GM18507 (cell line): ENCODE measurements at places on chromosomes 7 and 10.

- DNase-seq = no peak
These were observed 7.7 kb upstream of the INSIG1 start for GRCh38 chr7:155289949-155290501.

DNA sequence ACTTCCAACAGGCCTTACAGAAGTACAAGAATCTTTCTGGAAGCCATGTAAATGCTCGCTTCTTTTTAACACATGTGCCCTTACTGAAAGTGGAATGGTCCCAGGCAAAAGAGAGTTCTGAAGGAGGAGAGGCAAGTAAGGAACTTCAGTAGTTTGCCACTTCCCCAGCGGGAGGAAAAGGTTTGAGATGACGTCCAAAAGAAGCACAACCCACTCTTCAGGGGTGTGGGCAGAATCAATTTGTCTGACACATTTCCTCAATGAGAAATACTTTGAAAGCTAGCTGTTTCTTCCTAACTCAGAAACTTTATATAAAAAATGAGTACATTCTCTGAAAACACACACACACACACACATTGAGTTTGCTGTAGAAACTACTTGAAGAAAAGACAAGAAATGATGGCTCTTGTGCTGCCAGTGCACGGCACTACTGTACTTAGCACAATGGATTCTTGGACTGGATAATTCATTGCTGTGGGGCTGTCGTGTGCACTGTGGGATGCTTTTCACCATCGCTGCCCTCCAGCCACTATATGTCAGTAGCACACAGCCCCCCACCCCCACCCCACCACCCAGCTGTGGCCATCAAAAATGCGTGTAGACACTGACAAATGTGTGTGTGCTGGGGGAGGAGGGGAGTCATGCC lies 183.0 kb downstream of the SRPK2 start:
- no peak for DNase-seq

DNA sequence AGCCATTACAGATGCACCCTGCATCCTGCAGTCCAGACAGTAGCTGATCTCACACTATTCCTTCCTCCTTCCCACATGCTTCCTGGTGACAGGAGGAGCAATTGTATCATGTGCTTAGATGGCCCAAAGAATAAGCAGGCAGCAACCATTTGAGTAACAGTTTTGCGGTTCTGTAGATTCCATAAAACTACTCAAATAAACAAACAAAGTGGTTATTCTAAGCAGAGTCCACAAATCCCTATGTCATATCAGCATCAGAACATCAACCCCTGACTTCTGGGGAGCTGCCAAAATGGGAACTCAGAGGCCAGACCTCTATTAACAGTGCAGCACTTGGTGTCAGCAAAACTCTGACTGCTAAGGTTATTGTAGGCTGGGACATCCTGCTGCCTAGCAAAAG lies 226.0 kb downstream of the SORCS1 start:
- no peak for DNase-seq

- DNase-seq = no peak
These were observed 724.2 kb upstream of the CELF2 start for GRCh38 chr10:10293481-10293951.

DNA sequence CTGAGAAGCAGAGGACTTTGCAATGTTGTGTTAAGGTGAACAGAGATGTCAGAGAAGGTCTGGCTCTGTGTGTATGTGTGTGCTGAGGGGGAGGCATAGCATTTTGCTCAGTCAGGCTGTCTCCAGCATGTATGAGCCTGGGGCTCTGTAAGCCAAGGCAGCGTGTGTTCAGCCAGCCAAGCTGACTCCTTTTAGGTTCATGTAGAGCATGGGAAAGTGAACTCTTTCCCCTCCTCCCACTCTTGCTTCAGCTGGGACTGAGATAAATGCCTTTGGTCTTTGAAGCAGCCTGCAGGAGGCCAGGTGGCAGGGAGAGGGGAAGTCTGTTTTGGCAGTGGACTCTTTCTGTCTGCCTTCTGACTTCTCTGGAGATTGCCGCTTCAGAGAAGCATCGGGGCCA lies 3.8 kb downstream of the SFXN2 start:
- DNase-seq = no peak

GRCh38 chr10:94487575-94487974 lies 58.0 kb upstream of the HELLS start:
- DNase-seq = no peak

DNA sequence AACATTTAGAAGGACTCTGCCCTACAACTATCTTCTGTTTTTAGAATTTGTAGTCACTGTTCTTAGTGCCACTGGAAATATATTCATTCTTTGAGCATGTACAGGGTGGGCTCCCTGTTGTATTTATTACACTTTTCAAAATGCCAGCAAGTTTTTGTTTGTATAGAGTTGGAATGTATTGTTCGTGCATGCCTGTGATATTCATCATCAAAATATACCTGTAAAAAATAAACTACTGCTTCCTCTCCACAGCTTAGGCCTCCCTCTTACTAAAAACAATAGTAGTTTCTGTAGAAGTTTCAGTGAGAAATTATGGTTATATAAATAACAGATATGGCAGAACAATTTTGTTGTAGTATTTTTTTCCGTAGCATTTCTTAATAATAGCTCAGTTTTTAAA lies 61.6 kb downstream of the NHLRC2 start:
- DNase-seq = no peak

DNA sequence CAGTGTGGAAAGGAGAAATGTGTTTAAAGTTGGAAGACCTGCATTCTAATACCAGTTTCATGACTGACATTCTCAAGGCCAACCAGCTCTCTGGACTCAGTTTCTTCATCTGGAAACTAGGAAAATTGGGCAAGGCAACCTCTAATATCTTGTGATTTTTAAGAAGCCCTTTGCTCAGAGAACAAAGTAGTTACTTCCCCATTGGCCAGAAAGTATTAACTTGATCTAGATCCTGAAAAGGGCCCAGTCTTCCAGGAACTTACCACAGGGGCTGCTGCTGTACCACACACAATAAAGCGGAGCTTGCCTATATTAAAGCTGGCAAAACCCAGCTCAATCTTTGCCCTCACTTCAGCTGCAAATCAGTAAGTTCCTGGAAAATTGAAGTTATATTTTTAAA lies 155.6 kb upstream of the ADO start:
- no peak for DNase-seq

DNA sequence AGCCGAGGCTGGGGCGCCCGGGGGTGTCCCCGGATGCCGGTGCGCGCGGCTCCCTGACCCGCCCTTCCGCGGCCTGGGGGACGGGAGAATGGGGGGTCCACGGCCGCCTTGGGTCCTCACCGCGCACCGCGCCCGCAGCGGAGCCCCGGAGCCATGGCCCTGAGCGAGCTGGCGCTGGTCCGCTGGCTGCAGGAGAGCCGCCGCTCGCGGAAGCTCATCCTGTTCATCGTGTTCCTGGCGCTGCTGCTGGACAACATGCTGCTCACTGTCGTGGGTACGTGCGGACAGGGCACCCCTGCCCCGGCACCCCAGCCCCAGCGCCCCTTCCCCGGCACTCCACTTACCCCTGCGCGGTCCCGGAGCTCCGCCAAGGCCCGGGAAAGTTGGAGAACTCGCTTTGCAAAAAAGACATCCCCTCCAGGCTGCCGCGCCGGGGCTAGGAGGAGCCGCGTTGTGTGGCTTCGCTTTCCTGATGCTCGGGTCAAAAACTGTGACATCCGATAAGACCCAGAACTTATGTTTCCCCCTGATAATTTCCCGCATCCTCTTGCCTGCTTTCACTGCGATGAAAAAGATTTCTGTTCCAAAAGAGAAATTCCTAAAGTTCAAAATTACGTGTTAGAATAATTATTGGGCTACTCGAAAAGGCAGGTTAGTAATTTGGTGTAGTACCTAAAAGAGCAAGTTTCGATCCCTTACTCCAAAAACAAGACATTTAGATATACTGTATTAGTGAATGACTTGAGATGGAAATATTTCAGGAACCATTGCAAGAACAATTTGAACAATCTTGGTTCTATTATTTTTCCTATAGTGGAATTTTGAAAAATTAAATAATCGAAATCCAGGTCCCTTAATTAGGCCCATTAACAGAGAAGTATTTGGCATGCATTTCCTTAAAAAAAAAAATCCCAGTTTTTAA lies 888 bp downstream of the SLC18A2 start:
- DNase-seq = no peak

GRCh38 chr7:54897891-54898290 lies 120.9 kb upstream of the EGFR start:
- DNase-seq = no peak

DNA sequence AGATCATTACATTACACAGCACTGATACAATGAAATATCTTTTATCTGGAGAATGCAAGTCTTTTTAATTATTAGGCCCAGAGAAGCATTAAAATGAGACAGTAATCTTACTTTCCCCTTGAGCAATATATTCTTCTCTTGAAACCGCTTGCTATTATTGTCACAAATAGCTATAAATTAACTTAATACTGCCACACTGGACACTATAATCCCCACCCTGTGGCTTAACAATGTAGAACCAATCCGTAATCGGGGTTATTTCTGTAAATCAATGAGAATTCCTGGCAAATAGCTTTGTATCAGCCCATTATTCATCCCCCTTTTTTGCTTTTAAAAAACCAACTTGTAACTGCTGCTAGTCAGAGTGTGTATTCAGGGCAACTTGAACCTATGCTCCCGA lies 366.2 kb upstream of the VWC2 start:
- no peak for DNase-seq

DNA sequence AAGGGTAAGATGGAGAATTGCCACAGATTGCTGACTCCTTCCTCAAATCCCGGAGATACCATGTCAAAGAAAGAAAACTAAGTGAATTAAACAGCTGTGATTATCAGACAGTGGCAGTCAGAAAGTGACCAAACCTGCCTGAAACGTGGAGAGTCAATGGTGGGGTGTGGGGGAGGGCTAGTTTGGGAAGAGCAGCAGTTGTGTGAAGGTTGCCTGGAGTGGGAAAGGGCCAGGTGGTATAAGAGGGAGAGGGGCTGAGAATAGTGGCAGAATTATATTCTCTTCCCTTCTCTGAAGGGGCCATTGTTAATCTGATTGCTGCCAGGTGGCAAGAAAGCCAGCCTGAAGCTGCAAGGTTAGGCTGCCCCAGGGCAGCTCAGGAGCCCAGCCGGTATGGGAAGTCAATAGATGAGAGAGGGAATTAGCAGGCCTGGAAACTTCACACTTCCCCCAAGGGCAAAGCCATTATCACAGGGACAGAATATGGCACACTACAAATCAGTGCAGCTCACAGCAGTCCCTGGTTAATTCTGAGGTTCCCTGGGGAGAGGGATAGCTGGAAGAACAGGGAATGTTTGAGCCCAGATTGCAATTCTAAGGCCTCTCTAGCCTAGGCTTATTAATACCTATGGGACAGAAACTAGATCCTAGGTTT lies 83.9 kb upstream of the ITGB1 start:
- no peak for DNase-seq

DNA sequence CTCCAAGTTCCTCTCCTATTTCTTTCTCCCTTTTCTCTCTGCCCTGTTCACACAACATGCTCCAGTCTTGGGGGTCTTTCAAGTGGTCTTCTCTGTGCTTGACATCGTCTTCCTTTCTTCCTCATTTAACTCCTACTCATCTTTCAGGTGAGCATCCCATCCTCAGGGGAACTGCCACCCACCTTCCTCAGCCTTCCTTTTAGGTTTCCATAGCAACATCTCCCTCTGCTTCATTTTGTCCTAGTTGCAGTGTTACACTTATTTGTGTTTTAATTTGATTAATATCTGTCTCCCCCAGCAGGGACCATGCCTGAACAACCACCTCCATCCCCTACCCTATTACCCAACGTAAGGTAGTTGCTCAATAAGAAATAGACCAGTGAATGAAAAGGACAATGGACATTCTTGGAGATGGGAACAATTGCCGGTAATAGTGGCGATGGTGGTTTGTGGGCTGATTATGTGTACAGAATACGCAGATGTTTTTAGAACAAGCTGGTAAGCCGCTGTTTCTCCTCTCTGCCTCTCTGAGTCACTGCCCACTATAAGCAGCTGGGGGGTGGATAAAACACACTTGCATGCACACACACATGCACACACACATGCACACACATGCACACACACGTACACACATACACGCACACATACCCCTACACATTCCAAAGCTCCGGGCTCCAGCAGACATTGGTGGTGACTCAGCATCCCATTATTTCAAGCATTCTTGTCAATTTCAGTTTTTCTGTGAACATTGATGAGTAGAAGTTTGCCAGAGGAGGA lies 251.6 kb downstream of the GATA3 start:
- DNase-seq = no peak

DNA sequence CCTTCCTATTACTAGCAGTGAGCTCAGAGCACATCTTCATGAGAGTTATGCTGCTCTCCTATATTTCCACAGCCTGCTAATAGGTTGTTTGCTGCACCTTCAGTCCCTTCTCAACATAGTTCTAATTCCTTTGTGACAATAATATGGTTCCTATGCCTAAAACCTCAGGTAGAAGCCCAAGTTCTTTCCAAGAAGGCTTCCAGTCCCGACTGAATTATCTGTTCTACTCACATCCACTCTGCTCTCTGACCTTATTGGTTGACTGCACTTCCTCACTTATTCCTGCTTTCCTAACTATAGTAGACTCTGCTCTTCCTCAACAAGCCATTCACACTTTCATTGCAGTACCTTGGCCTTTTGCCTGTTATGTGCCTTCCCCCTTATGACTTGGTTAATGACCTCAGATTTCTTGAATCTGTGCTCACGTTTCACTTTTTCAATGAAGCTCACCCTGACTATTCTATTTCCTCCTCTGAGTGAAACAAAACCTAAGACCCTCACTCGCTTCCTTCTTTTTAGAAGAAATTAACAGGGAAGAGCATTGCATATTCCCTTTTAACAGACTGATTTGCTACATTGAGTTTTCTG lies 132.7 kb downstream of the MDFIC start:
- DNase-seq = no peak

- DNase-seq = no peak
These were observed 1.5 kb downstream of the TMEM229A start for GRCh38 chr7:124031406-124031805.

DNA sequence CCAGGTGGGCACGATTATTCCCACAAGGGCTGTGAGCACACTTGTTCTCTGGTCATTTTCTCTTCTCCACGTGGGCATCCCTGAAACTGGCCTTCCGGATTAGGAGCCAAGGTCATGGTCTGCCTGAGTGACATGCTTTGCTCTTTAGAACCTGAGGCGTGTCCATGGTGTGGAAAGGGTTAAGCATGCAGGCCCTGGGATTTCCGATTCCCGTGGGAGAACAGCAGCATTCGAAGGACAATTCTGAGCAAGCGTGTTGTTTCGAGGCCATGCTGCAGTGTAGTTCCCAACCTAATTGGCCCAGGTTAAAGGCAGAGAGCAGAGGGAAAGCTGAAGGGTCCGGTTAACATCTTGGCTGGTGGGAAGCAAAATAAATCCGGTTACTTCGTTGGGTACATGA lies 245.9 kb downstream of the SKAP2 start:
- no peak for DNase-seq

- no peak for DNase-seq
These were observed 146.1 kb upstream of the TCF7L2 start for GRCh38 chr10:112803961-112804401.
